NK-92 treated with Interleukin-12 subunit alpha and Interleukin-12 subunit beta, amount 100 ng/mL, for 24 hours (cell line): ENCODE measurements at places on chromosomes 7 and 10.

DNA sequence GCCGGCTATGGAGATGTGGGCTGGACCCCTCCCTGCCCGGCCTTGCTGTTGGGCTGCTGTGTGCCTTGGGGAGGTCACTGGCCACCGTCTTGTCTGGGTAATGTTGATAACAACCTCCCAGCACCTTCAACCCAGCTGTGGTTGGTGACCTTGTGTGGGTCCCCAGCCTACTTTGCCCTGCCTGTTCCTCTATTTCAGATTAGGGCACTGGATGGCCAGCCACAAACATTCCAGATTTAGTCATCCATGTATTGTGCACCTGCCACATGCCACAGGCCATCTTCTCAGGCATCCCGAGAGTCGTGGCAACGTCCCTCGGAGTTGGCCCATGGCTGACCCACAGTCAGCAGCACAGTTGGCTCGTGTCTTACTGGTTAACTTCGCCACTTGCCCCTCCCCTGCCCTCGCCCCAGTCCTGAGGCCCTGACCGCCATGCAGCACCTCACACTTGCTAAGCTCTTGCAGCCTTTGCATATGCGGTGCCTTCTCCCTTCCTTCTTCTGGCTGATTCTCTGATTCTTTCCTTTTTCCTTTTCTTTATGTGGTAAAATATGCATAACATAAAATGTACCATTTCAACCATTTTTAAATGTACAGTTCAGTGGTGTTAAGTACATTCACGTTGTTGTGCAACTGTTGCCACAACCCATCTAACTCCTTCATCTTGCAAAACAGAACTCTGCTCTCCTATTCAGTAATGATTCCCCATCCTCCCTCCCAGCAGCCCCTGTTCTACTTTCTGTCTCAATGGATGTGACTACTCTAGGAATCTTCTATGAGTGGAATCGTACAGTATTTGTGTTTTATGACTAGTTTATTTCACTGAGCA, 60.6 kb downstream of the PRF1 start:
- no peak for DNase-seq

DNA sequence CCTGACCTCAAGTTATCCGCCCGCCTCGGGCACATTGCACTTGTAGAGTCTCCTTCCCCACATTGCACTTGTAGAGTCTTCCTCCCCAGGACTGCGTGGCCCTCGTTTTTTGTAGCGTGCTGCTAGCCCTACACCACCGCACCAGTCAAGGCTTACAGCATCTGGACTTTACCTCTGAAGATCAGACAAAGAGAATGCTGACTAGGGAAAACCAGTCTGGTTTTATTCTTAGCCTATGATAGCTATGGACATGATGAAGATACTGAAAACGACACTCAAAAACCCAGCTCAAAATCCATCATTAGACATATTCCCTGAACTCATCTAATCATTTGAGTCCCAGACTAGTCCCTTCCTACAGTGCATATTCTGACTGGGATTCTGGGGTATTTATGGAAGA, 71.9 kb upstream of the AKR1E2 start:
- DNase-seq = no peak

DNA sequence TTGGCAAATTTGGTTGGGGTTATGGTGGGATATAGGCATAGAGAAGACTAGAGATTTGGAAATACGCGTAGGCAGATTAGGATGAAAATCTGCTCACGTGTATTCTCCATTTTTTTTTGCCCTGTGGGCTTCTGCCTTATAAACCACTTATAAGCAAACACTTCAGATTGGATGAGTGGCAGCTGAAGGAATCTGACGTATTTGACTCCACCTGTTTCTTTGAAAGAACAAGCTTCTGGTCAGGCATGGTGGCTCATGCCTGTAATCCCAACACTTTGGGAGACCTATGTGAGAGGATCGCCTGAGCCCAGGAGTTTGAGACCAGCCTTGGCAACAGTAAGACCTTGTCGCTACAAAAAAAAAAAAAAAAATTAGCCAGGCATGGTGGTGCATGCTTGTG, 5.1 kb downstream of the STK31 start:
- no peak for DNase-seq

- no peak for DNase-seq
These were observed 1.4 kb upstream of the HOXA6 start for GRCh38 chr7:27148756-27149641.
